Left renal pelvis (tissue), 4 donors: ENCODE measurements at places on chromosomes 4 and X. TPM values are rescaled to one million over a fixed set of nuclear protein-coding genes. Genes with fewer than 3 reads are reported as not detected.

The GYG2 gene
- polyA plus RNA-seq = 15.9 TPM

The MAGEB10 gene
- not detected for polyA plus RNA-seq

The ARHGEF6 gene
- polyA plus RNA-seq = 11.9 TPM

- no peak for DNase-seq
Observed at GRCh38 chr4:111649308-111649707, 495.9 kb upstream of the FAM241A start.

DNA sequence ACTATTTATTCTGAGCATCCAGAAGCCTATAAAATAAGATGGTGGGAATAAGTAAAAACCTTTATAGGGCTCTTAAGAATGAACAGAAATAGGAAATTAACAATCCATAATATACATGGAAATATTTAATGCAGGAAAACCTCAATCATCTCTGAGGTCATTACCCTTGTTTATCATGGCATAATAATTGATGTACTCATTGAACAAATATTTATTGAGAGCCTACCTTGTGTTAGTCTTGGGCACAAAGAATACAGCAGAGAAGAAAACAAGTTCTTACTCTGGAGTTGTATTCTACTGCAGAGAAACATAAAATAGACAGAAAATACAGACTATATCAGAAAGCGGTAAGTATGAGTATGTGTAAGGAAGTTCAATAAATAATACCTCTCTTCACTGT is 167.2 kb downstream of the COX18 start:
- no peak for DNase-seq

DNA sequence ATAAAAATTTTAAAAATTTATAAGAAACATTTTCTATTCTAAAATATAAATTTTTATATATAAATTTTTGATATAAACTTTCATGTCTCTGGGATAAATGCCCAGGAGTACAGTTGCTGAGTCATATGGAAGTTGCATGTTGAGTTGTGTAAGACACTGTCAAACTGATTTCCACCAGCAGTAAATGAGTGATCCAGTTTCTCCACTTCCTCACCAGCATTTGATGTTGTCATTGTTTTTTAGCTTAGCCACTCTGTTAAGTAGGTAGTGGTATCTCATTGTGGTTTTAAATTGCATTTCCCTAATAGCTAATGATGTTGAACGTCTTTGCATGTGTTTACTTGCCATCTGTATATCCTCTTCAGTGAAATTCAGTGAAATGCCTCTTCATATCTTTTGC is 66.5 kb downstream of the MAMLD1 start:
- DNase-seq = no peak

- no peak for DNase-seq
Observed at GRCh38 chr4:90171491-90171890, 44.3 kb downstream of the CCSER1 start.

GRCh38 chr4:183097231-183098018 is 1.6 kb upstream of the WWC2 start:
- no peak for DNase-seq

DNA sequence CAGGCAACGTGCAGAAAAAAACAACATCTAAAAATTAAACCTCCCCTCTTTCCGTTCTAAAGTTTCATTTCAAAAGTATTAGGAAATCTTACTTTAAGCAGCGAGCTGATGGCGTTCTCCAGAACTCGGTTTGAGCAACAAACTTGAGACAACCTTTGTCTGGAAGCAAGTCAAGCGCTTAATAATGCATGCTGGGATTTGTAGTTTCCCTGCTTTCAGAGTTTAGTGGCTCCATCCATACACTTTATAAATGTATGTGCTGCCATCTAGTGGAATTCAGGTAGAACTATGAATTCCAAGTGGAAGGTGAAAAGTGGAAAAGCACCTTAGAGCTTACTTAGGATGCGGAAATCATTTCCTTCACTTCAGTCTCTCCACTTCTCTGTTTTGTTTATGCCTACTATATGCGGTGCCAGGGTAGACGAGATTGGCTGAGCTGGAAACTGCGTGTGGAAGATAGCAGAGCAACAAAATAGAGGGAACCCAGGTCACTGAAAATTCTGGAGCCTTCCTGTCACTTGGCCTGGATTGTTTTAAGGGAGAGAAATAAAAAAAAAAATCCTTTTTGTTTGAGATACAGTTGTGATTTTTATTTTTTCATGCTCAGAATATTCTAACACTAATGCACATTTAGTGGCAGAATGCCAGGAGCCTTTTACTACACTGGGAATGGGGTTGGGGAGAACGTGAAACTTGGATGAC is at the start of gene BDH2:
TSS of gene BDH2 (minus strand) at position 144 of the 702 bp plus-strand sequence. CDS start 3,580 bp downstream, outside the sequence.
- DNase-seq = peak; percentile 92

DNA sequence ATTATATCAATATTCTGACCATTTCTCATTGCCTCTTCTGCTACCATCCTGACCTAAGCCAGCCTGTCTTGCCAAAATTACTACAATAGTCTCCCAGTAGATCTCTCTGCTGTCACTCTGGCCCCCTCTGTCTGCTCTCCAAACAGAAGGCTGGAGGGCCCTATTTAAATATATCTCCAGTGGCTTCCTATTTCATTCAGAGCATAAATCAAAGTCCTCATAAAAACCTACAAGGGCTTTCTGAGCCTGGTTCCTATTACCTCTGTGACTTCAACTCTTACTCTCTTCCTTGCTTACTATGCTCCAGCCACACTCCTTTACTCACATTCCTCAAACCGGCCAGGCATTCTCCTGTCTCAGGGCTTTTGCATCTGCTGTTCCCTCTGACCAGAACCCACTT is 19.0 kb downstream of the IGSF1 start:
- DNase-seq = no peak

DNA sequence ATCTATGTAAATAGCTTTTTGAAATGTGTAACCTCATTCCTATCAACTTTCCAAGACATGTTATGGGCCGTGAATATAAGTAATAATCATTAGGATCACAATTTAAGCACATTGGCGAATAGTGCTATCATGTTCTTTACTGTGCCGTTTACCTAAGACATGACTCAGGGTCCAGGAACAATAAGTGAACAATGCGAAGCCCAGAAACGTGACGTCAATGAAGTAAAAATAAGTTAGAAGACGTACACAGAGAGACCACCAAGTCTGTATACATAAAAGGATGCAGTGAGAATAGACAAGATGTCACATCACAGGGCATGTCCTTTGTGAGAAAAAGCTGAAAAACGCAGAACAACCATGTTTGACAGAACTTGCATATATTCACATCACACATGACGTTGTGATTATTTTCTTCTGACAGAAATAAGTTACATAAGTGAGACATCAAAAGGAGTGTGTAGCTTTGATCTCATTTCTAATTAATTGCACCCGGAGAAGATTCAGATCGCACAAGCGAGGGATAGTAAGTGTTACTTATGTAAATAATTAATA is 49.4 kb upstream of the FAT1 start:
- no peak for DNase-seq

- no peak for DNase-seq
Observed at GRCh38 chrX:126900937-126901336, 81.4 kb downstream of the PRR32 start.

GRCh38 chr4:121791481-121791880 is 9.6 kb upstream of the EXOSC9 start:
- DNase-seq = no peak

- no peak for DNase-seq
Observed at GRCh38 chrX:51024106-51024696, 113.7 kb downstream of the BMP15 start.

- no peak for DNase-seq
Observed at GRCh38 chr4:161457311-161457710, 706.5 kb downstream of the FSTL5 start.

- no peak for DNase-seq
Observed at GRCh38 chr4:211033-211511, 86.8 kb downstream of the ZNF718 start.
